ENCODE measurements at places on chromosomes 12 and 14.

- no peak for DNase-seq
These were observed 5.7 kb upstream of the NKX2-8 start for GRCh38 chr14:36588119-36588518.

DNA sequence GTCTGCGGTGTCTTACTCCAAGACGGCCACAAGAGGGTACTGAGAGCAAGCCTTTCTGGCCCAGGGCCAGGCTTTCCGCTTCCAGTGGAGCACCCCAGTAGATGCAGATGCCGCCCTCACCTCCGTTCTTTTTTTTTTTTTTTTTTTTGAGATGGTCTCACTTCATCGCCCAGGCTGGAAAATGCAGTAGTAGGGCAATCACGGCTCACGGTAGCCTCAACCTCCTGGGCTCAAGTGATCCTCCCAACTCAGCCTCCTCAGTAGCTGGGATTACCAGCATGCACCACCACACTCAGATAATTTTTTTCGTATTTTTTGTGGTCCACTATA, 5.6 kb upstream of the LBHD2 start:
- peak; percentile 47 for DNase-seq

DNA sequence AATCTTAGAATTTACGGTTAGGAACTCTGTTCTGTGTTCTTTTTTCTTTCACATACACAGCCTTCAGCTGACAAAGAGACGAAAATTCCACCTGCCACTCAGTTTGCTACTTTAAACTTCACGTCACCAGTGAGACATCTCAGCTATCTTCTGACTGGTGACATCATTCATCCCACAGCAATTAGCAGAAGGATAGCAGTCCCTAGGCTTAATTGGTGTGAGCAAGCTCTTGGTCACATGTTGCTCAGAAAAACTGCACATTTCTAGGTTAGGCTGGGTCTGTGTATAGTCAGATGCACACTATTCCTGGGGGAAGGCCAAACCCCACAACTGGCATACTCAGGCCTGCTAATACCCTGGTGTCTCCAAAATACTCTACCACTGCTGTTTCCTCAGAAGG, 23.9 kb downstream of the SLC7A7 start:
- DNase-seq: no peak

DNA sequence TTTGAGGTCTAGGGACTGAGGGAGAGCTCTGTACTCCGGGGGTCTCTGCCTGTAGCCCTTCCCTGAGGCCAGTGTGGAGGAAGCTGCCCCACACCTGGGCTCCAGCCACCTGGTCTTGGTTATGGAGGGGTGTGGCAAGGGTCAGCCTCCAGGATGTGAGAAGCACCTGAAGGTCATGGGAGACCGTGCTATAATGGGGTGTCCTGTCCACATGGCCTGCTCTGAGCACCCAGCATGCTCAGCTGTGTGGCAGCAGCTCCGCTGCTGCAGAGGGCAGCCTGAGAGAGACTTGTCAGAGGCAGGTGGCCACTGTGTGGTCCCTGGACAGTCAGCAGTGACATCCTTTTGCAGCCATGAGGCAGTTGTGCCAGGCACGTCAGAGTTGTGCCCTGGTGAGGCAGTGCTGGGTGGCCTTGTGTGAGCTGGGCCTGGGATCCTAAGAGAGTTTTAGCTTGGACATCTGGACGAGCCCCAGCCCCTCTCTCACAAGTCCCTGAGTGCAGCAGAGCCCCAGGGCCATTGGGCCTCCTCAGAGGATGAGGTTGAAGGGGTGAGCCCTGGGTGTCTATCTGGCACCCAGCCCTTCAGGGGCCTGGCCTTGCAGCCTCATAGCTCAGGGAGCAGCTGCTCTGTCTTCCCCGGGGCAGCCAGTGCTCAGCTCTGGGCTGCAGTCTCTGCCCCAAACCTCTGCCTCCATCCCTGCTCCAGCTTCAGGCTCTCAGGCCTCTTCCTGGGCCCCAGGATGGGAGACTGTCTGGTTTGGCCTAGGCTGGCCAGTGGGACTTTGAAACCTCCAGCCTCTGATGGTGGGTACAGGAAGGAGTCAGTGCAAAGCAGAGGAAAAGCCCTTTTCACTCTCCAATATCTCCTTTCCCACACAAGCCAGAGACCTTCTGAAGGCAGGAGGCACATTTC, 7.4 kb upstream of the ATG101 start:
- no peak for DNase-seq

DNA sequence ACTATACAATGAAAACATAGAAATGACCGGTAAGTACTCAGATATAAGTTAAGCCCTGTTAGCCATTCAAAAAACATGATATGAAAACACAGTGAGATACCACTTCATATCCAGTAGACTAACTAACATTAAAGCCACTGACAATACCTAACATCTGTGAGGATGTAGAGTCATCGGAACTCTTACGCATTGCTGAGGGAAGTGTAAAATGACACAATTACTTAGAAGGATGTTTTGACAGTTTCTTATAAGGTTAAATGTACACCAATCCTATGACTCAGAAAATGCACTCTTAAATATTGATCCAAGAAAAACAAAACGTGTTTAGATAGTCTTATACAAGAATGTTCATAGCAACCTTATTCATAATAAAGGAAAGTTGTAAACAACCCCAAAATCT, 782.9 kb downstream of the BCL11B start:
- no peak for DNase-seq

GRCh38 chr14:56154321-56154720, 36.1 kb downstream of the PELI2 start:
- no peak for DNase-seq

- no peak for DNase-seq
These were observed 30.3 kb downstream of the SCN8A start for GRCh38 chr12:51621156-51621922.

DNA sequence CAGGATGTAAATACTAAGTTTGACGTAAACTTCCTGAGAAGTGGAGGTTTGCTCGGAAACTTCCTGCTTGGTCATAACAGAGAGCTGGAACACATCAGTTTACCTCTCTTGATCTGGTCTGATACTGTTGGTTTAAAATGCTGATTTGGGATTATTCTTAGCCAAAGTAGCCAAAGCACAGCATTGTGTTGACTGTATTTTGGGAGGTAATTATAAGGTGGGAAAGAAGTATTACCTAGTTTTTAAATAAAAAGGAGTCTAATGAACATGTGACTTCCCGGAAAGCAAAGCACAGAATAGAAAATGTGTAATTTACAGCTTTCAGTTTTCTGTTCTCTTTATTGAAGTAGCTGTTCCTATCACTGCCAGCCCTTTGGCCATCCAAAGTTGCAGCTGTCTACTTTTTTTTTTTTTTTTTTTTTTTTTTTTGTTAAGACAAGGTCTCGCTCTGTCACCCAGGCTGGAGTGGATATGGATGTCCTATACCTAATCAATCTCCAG, 52.2 kb upstream of the SRP54 start:
- no peak for DNase-seq

DNA sequence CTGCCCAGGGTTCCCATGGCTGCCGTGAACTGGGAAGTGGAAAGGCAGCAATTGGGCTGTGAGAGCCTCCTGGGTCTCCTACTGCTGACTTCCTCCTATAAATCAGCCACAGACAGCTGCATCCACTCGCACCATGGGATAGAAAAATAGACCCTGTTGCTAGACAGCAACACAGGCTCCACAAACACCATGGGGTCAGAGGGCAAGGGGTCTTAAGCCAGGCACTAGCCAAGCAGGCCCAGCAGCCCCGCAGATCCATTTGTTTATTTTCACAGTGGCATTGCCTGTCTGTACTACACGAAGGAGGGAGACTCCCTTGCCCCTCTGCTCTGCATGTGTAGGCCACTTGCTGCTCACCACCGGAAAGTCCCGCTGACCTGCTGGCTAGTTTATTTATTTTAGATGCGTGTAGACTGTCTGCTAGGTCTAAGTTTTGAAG, 139.8 kb downstream of the DACT1 start:
- DNase-seq: no peak

GRCh38 chr12:108833355-108833733, 24.0 kb downstream of the SSH1 start:
- peak; percentile 94 for DNase-seq

DNA sequence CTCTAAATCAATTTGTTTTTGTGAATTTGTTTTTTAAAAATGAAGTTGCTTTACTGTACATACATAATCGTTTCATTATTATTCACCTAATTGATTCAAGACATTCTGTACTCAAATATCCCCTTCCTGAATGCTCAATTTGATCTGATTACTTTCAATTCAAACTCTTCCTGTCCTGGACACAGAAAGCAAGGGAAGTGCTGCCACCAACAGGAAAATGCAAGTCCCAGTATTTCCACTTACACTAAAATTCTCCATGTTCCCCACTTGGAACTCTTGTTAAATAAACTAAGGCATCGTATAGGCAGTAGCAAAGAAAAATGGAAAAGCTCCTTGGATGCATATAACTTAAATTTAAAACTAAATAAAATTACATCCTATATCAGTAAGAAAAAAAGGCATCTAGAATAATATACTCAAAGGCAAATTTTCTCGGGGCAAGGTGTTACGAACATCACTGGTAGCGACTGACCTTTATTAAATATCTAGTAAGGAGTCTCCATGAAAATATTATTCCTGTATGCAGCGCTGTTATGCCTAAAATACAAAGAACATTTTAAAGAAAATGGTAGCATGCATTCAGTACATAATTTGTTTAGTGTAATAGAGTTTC, 72.0 kb upstream of the DBX2 start:
- DNase-seq: no peak

- DNase-seq: no peak
These were observed 7.3 kb upstream of the FRMD6 start for GRCh38 chr14:51644217-51644933.

DNA sequence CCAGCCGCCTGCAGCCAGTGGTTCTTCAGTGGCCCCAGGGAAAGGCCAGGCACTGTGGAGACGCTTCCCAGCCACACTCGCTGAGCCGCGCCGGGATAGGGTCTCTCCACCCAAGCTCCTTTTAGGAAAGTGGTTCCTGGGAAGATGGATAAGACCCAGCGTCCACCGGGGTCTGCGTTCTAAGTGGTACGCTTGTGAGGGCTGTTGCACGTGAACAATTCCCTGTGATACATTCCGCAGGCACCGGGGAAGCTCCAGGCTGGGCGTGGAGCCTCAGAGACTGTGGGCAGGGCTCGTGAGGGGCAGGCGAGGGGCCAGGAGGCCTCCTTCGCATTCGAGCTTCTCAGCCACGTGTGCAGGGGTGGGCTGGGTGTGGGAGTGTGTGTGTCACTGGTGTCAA, 48.4 kb downstream of the GALNT9 start:
- DNase-seq: no peak

GRCh38 chr12:123948796-123949769, 23.5 kb downstream of the CCDC92 start:
- DNase-seq: no peak

DNA sequence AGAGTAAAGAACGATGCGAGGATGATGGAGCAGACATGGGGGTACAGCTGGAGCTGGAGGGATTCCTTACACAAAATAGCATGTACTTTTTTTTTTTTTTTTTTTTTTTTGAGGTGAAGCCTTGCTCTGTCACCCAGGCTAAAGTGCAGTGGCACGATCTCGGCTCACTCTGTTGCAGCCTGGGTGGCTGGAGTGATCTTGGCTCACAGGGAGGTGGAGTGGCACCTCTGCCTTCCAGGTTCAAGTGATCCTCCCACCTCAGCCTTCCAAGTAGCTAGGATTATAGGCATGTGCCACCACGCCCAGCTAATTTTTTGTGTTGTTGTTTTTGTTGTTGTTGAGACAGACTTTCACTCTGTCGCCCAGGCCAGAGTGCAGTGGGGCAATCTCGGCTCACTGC, 5.1 kb upstream of the RASAL1 start:
- DNase-seq: no peak

DNA sequence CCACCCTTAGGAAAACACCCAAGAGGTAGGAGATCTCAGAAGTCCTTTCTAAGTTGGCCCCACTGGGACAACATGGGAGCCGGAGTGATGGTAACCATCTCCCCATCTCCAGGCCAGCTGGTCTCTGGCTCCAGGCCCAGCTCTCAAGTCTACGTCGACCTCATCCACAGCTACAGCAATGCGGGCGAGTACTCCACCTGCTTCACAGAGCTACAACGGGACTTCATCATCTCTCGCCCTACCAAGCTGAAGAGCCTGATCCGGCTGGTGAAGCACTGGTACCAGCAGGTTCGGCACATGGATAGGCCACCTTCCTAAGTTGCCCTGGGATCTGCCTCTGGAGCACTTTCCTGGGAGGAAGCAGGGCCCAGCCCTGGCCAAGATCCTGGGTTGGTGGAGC, 11.0 kb upstream of the OAS2 start:
- no peak for DNase-seq

DNA sequence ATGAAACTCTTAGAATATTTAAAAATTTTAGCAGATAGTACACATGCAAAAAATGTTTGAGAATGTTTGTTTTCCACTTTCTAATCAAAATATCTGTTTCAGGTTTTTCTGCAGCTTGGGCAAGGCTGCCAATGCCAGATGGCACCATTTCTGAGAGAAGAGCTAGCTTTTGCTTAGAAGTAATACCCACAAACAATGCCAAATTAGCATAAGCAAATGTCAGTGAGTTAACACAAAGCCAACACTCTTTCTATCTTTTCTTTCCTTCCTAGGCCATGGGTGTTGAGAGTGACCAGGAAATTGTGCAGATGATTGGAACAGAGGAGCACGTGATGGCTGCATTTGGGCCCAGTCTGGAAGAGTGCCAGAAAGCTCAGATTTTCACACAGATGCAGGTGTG, 35.2 kb downstream of the POLR3B start:
- no peak for DNase-seq

DNA sequence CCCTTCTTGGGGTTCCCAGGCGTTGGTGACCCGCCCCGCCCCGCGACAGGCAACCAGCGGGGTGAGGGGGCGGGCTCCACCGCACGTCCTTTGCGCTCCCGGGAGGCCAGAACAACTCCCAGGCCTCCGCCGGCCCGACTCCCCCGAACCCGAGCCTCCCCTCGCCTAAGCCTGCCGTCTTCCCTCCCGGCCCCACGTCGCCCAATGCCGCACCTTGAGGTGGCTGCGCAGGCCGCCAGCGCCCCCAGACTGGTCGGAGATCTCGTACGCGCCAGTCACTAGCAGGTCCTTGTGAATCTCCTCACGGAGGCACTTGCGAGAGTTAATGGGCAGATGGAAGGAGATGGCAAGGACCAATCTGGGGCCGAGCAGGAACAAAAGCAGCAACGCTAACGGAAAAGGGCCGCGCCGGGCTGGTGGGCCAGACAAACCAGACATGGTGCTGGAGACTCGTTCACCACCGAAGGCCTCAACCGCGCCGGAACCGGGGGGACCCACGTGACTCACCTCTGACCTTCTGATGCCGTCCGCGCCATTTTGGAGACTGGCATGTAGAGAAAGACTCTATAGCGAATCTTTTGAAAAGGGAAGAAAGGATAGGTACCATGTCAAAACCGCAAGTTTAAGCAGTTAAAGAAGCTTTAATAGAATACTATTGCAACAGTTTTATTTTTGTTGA, at the start of gene TMED10:
TSS of gene TMED10 (minus strand) at position 471 of the 679 bp plus-strand sequence. CDS start at position 438, 33 bp downstream.
- peak; percentile 63 for DNase-seq

GRCh38 chr12:120488057-120488640, 7.8 kb upstream of the DYNLL1 start:
- no peak for DNase-seq

All from SW 1271 (cell line).